Activated T-helper 9 cell treated with anti-CD3 and anti-CD28 coated beads, Interleukin-2, amount 50 U/mL, for 16 hours (primary cell): ENCODE measurements at places on chromosomes 1 and 21.

GRCh38 chr1:208154040-208154439, 90.1 kb downstream of the PLXNA2 start:
- no peak for DNase-seq

- no peak for DNase-seq
Measured at GRCh38 chr21:34687065-34687464, 18.3 kb downstream of the CLIC6 start.

DNA sequence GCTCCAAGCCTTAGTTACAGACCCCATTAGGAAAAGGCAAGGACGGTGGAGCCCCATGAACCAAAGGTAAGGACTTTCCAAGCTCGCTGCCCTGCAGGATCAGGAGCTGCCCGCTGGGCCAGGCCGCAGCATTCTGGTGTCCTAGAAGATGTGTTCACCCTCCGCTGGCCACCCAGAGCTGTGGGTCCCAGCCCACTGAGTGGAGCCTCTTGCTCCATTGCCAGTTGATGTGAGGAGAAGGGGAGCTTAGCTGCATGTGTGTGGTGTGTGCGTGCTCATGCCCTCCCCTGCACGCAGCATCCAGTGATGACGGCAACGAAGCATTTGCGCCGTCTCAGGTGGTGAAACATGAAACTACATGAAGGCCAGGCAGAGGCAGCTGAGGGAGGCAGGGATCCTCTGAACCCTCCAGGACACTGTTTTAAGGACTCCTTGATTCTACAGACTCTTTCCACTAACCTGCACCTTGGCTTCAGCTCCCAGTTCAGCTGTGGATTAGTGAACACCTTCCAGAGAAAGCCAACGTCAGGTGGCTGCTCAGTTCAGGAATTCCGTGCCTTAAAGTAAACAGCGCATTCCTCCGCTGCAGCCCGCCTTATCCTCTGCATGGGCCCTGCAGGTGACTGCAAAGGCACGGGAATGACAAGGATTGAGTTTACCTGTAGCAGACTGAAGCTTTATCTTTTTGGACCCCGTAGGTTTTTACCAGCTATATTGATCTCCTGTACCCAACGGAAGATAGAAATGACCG, 48.7 kb downstream of the SMYD2 start:
- DNase-seq = no peak

DNA sequence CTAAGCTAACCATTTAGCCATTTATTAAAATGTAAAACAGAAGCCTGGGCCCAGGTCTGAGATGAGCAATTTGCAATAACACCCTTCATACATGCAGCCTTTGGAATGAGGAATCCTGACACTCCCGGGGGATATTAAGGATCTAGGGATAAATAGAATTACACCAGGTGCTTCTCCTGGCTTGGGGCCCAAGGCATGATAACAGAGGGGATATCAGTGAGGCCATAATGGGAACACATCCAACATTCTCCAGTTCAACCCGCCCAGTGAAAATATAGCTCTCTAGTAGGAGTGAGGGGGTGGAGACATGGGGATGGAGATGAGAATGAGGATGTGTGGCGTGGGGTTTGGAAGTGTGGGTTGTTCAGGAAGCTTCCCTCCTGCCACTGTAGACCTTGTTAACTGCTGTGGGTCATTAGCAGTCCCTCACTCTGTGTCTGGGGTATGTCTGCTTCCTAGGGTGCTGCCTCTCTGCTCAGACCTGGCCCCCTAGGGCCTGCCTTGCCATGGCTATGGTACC, 57.9 kb upstream of the KANK4 start:
- no peak for DNase-seq

GRCh38 chr1:165355977-165356811, at the start of gene LMX1A:
LMX1A (minus strand) TSS chr1:165356715; CDS start chr1:165355559, 1,156 bp downstream.
- DNase-seq = no peak

GRCh38 chr1:12501661-12502060, 116.3 kb downstream of the DHRS3 start:
- DNase-seq = no peak

DNA sequence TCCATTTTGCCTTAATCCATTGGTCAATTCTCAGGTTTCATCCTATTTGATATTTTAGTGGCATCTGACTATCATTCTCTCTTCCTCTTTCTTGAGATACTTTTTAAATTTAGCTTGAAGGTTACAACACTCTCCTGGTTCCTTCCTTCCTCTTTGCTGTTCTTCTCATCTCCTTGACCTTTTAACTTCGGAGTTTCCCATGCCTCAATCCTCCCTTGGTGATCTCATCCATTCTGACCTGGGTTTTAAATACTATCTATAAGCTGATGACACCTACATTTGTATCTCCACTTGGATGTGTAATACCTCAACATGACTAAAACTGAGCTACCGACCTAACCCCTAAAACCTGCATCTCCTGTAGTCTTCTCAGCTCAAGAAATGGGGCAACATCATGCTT, 4.8 kb upstream of the ZNF687 start:
- no peak for DNase-seq

- no peak for DNase-seq
Measured at GRCh38 chr1:160045653-160046052, 13.9 kb upstream of the PIGM start.

GRCh38 chr1:81007024-81007423, 793.7 kb upstream of the ADGRL2 start:
- DNase-seq = no peak

DNA sequence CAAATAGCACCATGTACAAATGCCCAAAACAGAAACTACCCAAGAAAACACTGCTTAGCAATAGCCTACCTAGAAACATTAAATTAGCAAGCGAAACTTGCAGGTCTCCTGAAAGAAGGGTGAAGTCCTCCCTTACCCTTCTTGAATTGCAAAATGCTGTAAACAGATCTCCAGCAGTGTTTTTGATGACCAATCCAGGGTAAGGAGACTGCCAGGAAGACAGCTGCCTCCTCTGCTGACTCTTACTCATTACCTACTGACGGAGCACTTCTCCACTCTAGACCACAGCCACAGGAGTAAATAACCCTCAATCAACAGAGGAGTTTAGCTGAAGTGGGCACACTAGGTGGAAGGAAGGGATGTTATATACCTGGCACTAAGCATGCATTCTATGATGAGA, 32.2 kb upstream of the GADD45A start:
- DNase-seq = no peak

DNA sequence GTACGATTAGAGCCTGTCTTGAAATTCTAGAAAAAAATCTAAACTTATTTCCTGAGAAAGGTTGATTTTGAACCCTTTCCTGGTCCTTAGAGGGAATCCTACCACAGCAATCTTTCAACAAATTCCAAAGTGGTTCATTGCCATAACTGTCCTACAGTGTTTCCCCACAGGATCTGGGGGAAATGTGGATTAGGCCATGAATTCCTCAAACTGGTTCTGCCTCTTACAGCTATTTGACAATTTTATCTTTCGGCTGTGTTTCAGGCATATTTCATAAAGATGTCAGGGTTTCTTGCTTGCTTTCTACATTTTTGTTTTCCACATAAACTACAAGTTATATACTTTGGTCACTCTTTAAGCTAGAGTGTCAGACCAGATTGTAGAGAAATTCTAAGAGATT, 544 bp upstream of the ZP4 start:
- DNase-seq = no peak

GRCh38 chr1:9530320-9530719, 8.9 kb upstream of the SLC25A33 start:
- DNase-seq = no peak

DNA sequence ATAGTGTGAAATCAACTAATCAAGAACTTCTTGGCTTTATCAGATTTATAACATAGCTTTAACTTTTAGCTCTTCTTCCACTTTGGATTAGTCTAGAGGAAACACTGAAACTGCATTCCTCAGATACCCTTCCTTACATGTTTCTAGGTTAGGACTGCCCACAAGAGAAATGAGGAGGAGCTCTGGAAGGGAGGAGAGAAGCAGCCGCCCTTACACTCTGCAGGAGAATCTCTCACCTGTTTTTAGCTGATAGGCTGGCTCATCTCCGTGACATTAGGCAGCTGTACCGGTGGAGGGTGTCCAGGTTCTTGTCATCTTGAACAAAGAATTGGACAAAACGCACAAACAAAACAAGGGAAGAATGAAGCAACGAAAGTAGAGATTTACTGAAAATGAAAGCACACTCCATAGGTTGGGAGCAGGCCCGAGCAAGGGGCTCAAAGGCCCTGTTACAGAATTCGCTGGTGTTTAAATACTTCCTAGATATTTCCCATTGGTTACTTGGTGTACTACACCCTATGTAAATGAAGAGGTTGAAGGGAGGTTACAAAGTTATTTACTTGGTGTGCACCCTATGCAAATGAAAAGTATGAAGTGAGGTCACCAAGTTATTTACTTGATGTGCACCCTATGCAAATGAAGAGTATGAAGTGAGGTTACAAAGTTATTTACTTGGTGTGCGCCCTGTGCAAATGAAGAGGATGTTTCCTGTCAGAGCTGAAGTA, 524.9 kb upstream of the CHRM3 start:
- no peak for DNase-seq

- DNase-seq = no peak
Measured at GRCh38 chr1:30748098-30748698, 9.4 kb downstream of the LAPTM5 start.

DNA sequence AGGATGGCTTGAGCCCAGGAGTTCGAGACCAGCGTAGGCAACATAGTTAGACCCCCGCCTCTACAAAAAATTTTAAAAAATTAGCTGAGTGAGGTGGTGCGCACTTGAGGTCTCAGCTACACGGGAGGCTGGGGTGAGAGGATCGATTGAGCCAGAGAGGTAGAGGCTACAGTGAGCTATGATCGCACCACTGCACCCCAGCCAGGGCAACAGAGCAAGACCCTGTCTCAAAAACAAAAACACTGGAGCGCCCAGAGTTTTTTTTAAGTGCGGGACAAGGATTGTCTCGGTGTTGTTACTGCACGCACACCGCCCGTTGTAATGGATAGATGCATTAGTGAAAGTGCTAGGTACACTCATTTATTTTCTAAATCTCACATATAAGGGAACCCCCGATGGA, 37.1 kb downstream of the PIK3CD start:
- no peak for DNase-seq

GRCh38 chr1:4678066-4678717, 23.8 kb downstream of the AJAP1 start:
- DNase-seq = no peak

DNA sequence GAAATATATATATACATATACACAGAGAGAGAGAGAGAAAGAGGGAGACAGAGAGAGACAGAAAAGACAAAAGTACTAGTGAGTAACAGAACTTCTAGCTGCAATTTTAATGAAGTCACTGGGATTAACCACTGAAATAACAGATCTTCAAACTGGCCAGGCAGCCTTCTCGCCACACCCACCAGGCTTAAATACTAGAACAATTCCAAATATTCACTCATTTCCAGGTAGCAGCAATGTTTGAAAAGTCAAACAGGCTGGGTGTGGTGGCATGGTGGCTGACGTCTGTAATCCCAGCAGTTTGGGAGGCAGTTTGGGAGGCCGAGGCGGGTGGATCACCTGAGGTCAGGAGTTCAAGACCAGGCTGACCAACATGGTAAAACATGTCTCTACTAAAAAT, 5.2 kb downstream of the PRDX1 start:
- no peak for DNase-seq

- no peak for DNase-seq
Measured at GRCh38 chr1:58165073-58165472, 381.5 kb downstream of the OMA1 start.

- DNase-seq = no peak
Measured at GRCh38 chr21:16040601-16041000, 310.8 kb downstream of the USP25 start.

GRCh38 chr1:109190189-109190588, 23.5 kb upstream of the SARS1 start:
- DNase-seq = no peak

- no peak for DNase-seq
Measured at GRCh38 chr1:85320371-85321131, 44.1 kb upstream of the BCL10 start.

DNA sequence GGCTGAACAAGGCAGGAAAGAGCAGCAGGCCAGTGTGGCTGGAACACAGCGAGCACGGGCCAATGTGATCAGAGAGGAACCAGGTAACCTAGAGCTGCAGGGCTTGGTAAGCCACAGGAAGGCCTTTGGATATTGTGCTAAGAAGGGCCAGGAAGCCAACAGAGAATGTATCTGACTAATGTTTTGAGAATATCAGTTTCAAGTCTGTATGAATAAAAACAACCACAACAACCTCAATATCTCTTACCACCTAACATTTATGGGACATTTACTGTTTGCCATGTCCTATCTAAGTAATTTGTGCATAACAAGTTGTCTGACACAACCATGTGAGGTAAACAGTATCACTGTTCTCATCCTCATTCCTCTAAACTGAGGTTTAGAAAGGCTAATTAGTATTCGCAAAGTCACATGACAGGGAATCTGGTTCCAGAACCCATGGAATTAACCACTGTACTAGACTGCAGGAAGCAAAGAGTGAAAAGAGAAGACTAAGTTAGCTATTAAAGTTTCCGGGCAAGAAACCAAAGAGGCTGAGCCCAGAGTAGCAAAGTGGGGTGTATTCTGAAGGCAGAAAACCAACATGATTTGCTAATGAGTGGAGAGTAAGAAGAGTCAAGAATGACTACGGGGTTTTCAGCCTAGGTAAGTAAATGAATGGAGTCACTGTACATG, 38.9 kb downstream of the SPRTN start:
- DNase-seq = no peak

DNA sequence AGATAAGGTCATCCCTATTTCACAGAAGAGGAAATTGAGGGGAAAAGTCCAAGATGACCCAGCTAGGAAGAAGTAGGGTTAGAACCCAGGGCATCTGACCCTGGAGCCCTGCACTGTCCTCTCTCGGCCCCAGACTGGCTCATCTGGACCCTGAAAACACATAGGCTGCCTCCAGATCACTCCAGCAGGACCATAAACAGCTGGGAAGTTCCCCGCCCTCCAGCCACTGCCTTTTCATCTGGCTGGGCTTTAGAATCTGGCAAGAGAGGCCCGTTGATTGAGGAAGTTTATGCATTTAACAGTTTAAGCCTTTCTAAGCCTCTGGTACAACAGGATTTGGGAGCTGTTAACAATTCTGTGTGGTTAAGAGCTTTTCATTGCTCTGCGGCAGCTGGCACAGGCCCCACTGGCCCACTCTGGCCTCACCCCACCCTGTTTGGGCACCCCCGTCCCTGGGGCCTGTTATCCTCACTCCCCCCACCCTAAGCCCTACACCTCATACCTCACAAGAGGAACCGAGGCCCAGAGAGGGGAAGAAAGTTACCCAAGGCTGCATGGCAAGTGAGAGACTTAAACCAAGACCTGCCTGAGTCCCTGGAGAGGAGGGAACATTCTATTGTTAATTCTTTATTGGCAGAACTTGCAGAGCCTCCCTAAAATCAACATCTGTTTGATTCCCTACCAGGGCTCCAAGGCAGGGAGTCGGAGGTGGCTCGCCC, 84.2 kb downstream of the EPHB2 start:
- no peak for DNase-seq

- DNase-seq = peak; percentile 20
Measured at GRCh38 chr1:204746838-204747442, 61.4 kb upstream of the LRRN2 start.
